CD8-positive, alpha-beta memory T cell (primary cell): ENCODE measurements at places on chromosomes 12 and 14.

- DNase-seq: no peak
Observed at GRCh38 chr12:127620735-127621355, 646.1 kb upstream of the TMEM132C start.

- no peak for DNase-seq
Observed at GRCh38 chr12:5085896-5086295, 42.2 kb downstream of the KCNA5 start.

DNA sequence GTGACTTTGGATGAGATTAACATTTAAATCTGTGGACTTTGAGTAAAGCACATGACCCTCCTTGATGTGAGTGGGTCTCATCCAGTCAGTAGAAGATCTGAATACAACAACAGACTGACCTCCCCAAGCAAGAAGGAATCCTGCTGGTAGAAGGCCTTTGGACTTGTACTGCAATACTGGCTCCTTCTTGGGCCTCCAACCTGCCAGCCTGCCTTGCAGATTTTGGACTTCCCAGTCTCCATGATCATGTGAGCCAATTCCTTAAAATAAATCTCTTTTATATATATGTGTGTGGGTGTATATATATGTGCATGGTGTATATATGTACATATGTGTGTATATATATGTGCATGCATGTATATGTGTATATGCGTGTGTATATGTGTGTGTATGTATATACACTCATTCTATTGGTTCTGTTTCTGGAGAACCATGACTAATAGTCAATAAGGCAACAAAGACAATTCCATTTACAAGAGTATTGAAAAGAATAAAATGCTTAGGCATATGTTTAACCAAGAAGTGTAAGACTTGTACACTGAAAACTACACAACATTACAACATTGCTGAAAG lies 183.8 kb downstream of the STXBP6 start:
- DNase-seq: no peak

DNA sequence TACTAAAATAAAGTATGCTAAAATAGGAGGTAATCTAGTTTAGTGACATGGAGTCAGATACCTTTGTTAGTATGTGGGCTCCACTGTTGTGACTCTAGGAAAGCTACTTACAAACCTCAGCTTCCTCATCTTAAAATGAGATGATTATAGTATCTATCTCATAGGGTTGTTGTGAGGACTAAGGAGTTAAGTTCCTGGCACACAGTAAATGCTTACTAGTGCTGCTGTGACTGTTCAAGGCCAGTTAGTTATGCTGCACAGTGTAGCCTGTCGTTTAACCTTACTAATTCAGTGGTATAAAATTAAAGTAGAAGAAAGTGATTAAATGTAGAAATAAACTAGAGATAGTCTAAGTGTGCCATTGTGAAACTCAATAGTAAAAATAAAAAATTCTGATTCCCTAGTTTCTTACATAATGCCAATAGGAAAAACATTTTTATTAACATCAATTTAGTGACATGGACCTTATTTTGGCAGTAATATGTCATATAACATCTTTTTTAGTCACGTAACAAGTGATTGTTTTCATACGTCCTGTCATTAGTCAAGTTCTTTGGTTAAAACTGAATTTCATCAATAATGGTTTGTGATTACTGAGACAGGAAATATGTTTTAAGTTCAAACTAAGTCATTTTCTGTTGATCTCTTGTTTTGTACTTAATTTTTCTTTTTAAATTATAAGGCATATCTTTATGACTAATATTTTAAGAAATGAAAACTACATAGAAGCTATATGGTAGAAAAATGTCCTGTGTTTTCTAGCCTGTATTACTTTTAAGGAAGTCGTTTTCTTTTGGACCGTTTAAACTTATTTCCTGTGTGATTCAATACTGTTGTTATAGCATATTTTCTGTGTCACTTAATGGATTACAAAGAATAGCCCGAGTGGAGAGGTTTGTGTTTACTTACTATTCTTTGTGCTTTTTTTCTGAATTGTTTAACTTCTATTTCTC lies 74.0 kb downstream of the PCNX1 start:
- no peak for DNase-seq

- DNase-seq: no peak
Observed at GRCh38 chr12:27653661-27654060, 42.6 kb upstream of the REP15 start.
